RWPE1 (cell line): ENCODE measurements at places on chromosomes 12 and 14.
A peak's percentile ranks its signal among the peaks of the same experiment; 100 is the strongest.

GRCh38 chr14:92897922-92898565 lies 24.9 kb upstream of the CHGA start:
- no peak for DNase-seq

DNA sequence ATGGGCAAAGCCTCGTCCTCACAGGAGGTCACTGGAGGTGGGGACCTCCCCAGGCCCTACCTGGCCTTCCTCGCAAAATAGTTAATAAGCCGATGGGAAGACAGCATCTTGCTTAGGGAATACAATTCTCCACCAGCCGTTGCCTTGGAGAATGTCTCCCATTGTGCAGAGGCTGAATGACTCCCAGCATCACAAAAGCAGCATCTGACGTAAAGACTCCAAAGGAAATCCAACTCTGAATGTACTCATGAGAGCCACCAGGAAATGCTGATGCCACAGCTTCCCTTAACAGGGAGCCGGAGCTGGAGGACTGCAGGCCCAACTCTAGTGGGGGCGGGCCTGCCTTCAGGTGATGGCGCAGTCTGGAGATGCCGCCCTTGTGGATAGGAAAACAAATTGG lies 15.5 kb downstream of the CCDC63 start:
- DNase-seq, result no peak

DNA sequence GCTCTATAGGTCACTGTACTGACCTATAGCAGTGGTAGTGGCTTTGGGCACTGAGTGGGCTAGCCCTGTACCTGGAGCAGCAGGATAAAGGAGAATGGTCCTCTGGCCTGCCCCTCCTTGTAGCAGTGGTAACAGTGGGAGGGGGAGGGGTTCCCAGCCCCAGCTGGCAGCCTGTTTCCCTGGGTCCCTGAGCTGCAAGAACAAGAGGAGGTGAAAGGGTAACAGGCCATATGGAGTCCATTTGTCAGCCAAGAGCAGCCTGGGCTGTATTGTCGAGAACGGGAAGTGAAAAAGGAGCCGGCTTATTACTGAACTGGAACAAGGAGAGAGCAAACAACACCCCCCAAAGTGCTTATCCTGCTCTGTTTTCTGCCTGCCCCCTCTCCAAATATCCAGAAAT lies 73.8 kb upstream of the SRSF5 start:
- DNase-seq, result no peak

DNA sequence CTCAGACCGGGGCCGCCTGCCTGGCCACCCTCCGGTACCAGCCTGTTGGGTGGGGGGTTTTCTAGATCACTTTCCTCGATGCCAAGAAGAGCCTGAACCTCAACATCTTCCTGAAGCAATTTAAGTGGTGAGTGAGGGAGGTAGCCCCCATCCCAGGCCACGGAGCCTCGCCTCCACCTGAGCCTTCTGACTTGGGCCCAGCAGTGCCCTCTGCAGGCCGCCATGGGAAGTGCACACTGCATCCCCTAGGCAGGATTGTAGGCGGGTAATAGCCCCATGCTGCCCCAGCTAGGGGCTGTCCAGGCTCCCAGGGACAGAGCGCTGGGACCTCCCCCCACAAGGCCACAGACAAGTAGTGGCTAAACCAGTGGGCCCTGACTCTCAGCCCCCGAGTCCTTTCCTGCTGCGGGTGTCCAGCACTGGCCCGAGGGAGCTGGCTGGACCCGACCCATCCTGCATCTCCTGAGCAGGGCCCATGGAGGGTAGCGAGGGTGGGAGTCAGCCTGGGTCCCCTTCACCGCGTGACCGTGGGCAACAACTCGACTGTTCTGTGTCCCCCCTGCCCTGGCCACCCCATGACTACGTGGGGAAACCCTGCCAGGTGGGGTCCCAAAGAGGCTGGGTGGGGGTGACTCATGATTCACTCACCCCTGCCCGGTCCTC lies 15.3 kb upstream of the ADSS1 start:
- DNase-seq, result peak; percentile 80

- DNase-seq, result no peak
Measured at GRCh38 chr14:90354551-90355298, 23.0 kb upstream of the NRDE2 start.

GRCh38 chr14:67411820-67412421 lies at the start of gene PLEK2:
Gene PLEK2, minus strand, starts transcription at chr14:67412165. Its CDS starts 106 bp downstream, at chr14:67412059.
- peak; percentile 84 for DNase-seq

- no peak for DNase-seq
Measured at GRCh38 chr12:84134797-84135366, 777.7 kb downstream of the SLC6A15 start.

DNA sequence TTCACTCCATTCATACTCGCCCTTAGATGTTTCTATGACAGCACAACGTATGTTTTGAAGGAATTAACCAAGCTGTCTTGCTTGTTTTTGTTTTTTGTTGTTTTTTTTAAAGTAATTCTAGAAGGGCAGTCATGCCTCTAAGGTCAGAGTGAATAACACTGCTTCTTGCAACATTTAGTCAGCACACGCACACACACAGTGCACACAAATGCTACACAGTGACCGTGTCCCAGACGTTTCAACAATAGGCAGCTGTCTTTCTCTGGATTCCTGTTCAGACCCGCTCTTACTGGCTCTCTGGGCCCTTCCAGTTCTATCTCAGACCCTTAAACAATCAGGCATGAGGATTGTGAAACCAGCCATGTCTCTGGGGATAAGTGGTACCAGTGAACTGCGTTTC lies 351.0 kb upstream of the FKBP4 start:
- no peak for DNase-seq

DNA sequence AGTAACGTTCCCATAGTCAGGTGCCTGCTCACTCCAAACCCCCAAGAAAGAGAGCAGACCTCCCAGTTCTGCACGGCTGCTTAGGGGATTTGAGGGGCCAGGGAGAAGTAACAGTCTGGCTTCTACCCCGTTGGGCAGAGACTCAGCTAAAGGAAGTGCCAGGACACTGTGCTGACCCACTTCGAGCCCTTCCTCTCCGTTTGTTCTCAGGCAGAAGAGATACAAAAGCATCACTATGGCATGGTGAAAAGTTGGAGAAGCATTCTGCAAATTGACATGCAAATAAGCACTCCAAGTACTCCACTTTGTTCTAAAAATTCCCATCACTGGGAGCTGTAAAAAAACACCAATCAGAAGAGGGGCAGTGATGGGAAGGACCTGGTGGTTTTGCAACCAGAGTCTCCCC lies 239.1 kb downstream of the EGLN3 start:
- no peak for DNase-seq

GRCh38 chr12:89058402-89058801 lies 293.9 kb downstream of the DUSP6 start:
- no peak for DNase-seq

GRCh38 chr12:92987362-92987761 lies 58.3 kb upstream of the EEA1 start:
- DNase-seq, result peak; percentile 57

- peak; percentile 44 for DNase-seq
Measured at GRCh38 chr14:94423453-94424056, 29.0 kb downstream of the SERPINA11 start.

DNA sequence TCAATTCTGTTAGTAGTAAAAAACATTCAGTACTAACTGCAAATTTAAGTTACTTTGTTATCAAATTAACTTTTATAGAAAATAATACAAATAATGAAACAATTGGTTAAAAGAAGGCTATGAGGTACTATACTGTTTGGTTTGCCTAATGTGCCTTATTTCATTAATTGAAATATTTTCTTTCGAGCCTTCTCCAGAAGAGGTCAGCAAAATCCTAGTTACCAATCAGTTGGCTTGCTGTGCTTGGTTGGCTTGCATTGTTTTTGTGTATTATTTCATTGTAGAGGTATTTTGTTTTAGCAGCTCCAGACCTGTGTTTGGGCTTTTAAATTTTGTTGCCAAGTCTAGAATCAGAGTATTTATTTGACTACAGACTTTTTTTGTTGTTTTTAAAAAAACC lies 68.5 kb downstream of the AEBP2 start:
- no peak for DNase-seq

GRCh38 chr14:73312687-73313086 lies 75.4 kb downstream of the PAPLN start:
- DNase-seq, result no peak
